ACHN (cell line): ENCODE measurements at places on chromosomes 3 and 15.

DNA sequence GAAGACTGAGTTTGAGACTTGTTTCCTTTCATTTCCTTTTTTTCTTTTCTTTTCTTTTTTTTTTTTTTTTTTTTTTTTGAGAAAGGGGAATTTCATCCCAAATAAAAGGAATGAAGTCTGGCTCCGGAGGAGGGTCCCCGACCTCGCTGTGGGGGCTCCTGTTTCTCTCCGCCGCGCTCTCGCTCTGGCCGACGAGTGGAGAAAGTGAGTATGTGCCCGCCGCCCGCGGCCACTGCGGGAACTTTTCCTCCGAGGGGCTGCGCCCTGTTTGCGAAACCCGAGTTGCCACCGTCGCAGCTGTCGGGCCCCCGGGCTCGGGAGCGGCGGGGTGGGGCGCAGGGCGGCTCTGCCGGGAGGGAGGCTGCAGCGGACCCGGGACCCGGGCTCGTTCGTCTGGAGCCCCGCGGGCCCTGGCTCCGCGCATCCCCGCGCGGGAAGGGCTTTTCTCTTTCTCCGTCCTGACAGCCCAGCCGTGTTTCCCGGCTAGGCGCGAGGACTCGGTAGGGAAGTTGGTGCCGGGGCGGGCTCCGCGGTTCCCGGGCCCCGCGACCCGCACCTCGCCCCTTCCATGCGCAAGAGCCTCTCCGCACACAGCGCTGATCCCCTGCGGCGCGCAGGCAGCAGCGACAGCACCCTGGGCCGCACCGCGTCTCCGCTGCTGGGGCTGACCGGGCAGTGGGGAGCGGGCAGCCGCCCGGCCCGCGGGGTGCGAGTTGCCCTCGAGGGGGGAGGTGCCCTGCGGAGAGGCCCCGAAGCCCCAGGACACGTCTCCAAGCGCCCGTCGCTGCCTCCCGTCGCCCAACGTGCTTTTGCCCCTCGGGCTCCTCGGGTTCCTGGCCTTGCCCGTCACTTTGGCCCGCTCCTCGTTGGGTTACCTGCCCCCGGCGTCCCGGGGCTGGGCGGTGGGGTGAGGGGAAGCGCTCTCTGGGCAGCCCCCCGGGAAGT, 1.4 kb downstream of the IGF1R start:
- DNase-seq: peak; percentile 28

DNA sequence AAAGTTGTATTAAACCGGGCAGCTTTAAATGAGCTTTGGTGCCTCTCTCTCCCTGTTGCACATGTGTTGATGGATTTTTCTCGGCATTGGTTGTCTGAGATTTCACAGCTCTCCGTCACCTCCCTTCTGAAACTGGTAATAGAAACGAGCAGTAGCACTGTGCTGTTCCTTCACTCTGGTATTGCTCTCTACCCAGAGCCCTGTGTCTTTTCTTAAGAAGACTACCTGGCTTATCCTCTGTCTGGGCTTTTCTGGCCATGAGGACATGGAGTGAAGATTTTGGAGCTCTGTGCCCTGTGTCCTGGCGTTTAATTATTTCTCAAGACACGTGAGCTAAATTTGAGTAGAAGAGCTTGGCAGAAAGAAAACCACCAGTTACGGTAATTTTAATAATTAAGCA, 209.6 kb upstream of the EIF1B start:
- DNase-seq: no peak

GRCh38 chr3:153209596-153209995, 47.6 kb downstream of the RAP2B start:
- peak; percentile 18 for DNase-seq

DNA sequence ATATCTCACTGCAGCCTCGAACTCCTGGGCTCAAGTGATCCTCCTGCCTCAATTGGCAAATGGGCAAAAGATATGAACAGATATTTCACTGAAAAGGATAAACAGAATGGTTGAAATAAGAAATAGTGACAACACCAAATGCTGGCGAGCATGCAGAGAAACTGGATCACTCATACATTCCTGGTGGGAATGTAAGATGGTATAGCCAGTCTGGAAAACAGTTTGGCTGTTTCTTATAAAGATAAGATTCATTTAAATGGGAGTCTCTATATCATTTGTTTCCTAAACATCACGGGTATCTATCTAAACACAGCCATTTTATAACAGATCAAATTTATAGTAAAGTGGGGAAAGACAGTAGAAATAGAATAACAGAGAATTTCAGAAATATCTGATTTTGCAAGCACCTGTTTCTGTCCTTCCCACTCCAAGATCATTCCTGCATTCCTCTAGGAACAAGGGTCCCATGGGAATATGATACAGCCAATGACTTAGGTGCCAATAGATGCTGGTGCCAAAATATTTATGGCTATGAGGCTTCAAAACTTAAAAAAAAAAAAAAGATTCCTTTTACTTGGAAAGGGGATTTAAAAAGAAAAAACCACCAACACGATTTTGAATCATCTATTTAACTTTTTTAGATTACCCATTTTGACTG, 9.9 kb upstream of the TFDP2 start:
- no peak for DNase-seq

DNA sequence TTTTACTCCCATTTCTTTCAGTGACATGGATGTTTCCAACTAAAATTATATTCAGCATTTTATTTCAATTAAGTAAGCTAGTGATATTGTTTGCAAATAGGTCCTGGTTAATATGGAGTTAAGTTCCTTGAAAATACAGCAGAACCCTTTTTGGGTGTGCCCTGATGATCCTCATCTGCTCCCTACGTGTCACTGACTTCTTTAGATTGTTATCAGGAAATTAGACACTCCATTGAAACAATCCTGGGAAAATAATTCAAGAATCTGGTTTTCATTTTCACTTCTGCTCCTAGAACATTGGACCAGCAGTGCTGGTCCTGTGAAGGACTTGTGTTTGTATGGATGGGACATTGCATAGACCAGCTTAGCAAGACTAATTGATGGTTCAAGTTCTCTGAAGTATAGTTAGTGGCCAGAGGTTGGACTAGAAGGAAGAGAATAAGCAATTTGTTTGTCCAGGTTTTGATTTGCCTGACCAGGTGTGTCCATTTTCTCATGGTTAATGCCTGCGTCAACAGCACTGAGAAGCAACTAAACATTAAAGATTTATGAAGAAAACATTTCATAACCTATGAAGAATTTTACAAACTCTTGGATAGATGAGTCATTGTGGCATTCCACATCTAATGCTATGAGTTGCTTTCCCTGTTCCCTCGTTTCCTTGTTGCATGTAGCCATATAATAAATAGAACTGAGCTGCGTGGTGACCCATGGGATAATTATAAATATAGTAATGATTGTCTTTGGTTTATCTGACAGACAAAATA, 95.8 kb downstream of the ZPLD1 start:
- no peak for DNase-seq

DNA sequence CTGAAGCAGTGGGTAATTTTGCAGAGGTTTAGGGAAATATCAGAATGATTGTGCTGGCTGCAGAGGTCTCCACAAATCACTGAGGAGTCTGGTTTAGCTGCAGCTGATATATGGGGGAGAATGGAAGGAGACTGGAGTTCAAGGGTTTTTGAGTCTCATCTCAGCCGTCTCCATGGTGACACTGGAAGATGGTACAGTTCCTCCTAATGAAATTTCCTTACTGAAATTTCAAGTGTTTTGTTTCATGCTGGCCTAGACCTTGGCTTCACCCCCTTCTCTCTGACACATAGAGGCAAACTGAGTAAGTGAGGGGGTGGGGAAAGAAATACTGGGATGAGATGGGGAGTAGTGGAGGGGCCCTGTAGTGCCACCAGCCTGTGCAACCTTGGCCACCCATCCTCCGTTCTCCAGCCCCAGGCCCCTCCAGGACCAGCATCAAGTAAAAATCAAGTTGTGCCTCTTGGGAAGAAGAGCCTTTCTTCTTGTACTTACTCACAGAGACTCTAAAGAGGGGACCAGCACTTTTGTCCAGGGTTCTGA, 17.8 kb upstream of the MORF4L1 start:
- DNase-seq: no peak

- DNase-seq: no peak
Measured at GRCh38 chr3:153094386-153094785, 67.6 kb upstream of the RAP2B start.

DNA sequence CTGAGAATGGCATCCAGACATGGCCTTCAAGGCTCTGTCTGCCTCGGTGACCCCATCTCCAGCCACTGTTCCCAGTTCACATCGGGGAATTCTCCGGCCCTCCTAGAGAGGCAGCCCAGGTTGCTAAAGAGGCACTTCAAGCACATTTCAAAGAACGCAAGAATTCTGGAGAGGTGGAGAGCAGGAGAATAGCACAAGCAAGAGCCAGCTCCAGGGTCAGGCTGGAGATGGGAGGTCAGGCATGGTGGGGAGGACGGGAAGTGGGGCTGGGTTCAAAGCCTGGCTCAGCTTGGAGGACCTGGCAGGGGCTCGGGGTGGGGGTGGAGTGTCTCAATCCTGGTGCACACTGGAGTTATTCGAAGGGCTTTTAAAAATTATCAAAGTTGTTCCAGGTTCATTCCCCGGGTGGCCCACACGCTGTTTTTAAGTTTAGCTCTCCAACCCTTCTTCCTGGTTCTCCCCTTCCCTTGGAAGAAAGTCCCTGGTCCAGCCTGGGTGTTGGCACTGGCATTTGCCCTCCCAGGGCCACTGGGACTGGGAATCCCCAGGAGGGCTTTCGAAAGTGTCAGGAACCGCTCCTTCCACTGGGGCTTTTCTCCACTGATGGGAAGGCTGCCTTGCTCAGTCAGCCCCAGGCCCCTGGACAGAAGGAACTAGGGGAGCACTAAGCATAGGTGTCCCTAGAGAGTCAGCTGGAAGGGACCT, 35.8 kb downstream of the ZNF710 start:
- DNase-seq: no peak

DNA sequence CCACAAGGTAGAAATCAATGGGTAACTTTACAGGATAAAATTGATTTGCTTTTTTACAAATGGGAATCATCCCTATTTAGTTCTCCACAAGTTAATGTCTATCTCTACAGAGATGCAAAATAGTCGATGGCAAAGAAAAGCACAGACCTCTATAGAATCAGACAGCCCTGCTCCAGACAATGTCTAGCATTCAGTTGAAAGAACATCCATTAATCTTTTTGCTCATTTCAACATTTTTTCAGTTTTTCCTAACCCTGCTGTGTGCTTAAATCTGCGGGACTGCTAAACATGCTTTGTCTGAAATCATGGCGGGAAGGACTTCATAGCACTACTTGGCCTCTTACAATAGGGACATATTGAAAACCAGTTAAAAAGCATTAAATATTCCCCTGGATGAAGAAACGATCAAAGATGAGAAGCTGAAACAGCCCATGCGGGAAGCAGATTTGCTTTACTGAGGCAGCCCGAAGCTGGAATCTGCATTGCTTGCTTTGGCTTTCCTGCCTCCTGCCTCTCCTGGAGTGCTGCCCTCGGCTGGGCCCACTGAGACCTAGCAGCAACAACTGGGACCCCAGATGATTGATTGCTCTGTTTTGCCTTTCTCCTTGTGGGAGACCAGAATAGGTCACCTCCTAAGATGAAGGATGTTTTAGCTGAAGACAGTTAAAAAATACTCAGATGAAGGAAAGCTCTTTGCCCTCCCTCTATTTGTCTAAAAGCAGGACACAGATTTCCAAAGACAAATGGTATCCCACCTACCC, 38.5 kb upstream of the RASGRP1 start:
- no peak for DNase-seq

GRCh38 chr15:68209272-68209671, 4.1 kb upstream of the CALML4 start:
- no peak for DNase-seq
